Left cardiac atrium (tissue), 4 donors: ENCODE measurements at places on chromosomes 13 and 19.
A peak's percentile ranks its signal among the peaks of the same experiment; 100 is the strongest.

DNA sequence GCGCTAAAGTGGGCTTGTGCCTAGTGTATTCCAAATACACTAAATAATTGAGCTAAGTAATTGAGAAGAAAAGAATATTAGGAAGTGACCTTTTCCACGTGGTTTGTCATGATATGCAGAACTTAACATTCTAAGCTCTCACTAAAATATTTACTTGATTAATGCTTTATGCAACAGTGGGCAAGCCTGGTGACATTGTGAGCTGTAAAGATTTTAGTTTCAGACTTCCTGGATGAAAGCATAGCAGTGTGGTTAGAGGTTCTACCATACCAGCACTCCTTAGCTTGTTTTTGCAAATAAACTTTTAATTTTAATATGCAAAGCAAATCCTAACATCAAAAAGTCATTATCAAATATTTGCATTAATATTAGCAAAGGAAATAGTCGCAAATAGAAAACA, 1065.1 kb upstream of the SPRY2 start:
- DNase-seq: no peak

DNA sequence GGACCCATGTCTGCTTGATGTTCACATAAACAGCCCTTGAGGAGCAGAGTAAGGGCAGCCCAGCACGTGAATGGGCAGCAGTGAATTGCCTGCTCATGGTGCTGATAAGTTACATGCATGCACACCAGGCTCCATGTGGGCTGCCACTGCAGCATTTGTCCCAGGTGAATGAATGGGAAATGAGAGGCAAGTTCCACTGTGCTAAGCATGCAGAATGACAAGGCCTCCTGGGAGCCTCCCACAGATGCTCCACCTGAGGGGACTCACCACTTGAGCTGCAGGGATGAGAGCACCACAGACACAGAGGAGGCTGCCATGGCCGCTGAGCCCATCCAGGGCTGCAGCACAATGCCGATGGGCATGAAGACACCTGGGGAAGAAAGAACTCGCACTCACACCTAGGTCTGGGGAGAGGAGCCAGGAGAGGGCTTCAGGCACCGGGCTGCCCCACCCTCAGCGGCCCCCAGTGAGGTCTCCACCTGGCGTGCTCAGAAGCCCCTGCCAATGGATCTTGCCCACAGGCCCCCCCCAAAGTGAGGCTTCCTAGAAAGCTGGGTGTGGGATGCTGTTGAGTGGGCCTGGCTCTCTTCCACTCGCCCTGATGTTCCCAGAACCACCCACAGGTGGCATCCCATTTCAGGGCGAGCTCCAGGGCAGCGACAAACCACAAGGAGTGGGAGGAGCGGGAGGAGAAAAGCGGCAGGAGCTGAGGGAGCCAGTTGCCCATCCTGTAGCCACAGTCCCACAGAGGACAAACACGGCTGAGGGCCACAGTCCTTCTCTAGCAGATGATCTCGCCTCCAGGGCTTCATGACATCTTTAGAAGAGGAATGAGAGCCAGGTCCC, 73.8 kb downstream of the CCDC70 start:
- no peak for DNase-seq

- no peak for DNase-seq
These were observed 3.1 kb downstream of the ABHD17A start for GRCh38 chr19:1882089-1882785.

DNA sequence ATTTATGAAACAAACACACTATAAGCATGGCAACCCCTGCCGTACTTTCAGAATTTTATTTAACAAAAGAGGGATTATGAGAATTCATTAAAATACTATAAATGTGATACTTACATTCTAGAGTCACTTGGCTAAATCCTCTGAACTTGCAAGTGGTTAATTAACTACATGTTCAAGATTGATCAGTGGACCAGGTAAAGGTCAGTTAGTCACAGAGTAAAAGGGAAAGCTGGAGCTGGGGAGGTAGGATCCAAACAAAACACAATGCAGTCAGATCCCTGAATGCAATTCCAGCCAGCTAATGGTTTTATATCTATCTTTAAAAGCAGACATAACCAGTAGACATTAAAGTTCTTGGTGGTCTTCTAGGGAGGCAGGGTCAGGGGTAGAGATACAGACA, 270.5 kb downstream of the DIAPH3 start:
- DNase-seq: no peak

DNA sequence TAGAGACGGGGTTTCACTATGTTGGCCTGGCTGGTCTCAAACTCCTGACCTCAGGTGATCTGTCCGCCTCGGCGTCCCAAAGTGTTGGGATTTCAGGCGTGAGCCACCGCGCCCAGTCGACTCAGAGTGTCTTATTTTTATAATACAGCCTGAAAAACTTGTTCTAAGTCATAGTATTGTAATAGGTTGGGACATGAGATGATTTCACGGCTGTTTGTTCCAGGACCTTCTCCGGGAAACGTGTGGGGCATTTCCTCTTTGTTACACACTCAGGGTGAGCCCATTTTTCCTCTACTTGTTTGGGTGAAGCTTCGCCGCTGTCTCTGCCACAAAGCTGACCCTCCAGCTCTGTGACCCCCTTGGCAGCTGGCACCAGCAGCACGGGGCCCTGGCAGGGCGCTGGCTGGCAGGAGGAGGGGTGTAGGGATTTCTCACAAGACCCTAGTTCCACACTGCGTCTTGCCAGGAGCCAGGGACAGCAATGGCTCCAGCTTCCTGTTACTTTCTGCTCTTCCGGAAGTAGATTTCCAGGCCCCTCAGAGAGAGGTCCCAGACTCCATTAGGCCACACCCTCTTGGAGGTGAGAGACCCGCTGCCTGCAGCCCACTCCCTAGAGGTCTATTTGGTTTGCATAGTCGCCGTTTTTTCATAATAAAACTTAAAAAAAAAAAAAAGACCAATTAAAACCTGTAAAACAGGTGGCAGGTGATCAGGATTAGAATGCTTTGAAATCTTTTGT, 15.6 kb downstream of the FGF21 start:
- no peak for DNase-seq

- DNase-seq: no peak
These were observed 26.0 kb downstream of the DPRX start for GRCh38 chr19:53657778-53658177.

DNA sequence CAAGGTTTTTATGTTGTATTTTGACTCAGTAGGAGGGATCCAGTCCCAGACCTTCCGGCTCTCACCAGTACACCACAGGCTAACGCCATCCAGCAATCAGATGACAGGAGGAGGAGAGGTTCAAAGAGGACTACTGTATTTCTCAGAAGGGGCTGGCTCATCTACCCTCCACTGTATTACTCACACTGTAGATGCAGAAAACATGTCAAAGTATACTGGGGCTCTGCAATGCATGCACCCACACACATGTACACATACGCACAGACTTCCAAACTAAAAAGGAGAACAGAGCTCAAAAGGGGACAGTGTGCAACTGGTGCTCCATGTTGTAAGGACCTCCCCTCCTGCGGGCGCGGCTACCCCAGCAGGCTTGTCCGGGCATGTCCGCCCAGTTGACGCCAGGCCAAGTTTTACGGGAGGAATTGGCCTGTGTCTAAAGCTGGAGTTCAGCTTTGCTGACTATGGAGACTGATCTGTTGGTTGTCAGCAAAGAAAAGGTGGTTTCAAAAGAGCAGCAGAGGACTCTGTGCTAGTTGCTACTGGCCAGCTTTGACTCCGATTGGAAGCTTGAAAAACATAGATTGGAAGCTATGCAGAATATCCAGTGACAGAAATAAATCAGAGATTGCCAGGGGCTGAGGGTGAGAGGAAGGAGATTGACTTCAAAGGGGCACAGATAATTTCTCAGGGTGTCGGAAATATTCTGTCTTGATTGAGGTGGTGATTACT, 314.2 kb downstream of the DLEU7 start:
- DNase-seq: peak; percentile 90

- no peak for DNase-seq
These were observed 10.1 kb upstream of the HAS1 start for GRCh38 chr19:51733742-51734522.

GRCh38 chr19:36771261-36772231, 1.1 kb downstream of the ZNF850 start:
- peak; percentile 85 for DNase-seq
